Activated naive CD8-positive, alpha-beta T cell treated with anti-CD3 and anti-CD28 coated beads for 36 hours (primary cell): ENCODE measurements at places on chromosomes 7 and 10. TPM values are rescaled to one million over a fixed set of nuclear protein-coding genes. Genes with fewer than 3 reads are reported as not detected.
A peak's percentile ranks its signal among the peaks of the same experiment; 100 is the strongest.

The GPRIN2 gene
- total RNA-seq, result not detected

The CLDN3 gene
- total RNA-seq, result not detected

DNA sequence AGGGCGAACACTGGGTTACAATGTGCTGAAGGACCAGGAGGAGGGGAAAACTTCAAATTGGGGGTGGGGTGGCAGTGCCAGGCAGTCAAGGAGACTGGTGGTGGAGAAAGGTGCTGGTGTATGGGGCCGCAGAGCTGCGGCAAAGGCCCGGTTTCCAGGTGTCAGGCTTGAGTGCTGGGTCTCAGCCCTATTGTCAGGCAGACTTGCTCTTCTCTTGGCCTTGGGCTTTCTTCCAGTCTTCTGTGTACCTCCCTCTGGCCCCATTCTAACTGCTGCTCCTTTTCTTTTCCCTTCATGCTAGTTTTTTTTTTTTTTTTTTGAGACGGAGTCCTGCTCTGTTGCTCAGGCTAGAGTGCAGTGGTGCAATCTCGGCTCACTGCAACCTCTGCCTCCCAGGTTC lies 51.0 kb downstream of the POLR3A start:
- H3K4me1 ChIP-seq, result no peaks in the 10 kb centered on the region
- H3K27ac ChIP-seq, result no peak overlapping the region
- H3K36me3 ChIP-seq, result peaks cover 18% of the 10 kb centered on the region
- no peak for DNase-seq
- no peaks in the 10 kb centered on the region for H3K27me3 ChIP-seq
- no peak overlapping the region for H3K4me3 ChIP-seq

- no peak for DNase-seq
- H3K4me3 ChIP-seq, result no peak overlapping the region
- peaks cover 3% of the 10 kb centered on the region for H3K36me3 ChIP-seq
- no peaks in the 10 kb centered on the region for H3K27me3 ChIP-seq
- H3K27ac ChIP-seq, result no peak overlapping the region
Observed at GRCh38 chr10:119742947-119743648, 17.2 kb downstream of the INPP5F start.

DNA sequence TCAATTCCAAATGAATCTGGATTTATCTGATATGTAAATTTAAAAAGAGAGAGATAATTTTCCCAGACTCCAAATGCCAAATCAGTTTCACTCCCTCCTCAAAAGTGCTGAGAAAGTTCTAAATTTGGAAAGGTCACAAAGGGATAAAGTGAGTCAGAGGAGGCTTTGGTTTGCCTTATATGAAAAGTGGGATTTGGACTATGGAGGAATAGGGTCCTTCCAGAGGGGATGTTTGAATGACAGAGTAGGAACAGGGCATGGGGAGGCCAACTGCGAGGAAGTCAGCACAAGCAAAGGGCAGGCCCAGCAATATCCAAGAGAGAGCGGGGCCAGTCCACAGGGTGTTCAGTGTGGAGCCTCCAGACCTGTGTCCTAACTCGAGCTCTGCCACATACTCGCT lies 9.8 kb upstream of the FAS start:
- no peaks in the 10 kb centered on the region for H3K36me3 ChIP-seq
- no peak overlapping the region for H3K27ac ChIP-seq
- no peaks in the 10 kb centered on the region for H3K27me3 ChIP-seq
- no peak for DNase-seq
- peaks cover 5% of the 10 kb centered on the region for H3K4me1 ChIP-seq

GRCh38 chr7:139360948-139361307 lies 1.2 kb downstream of the LUC7L2 start:
- H3K4me1 ChIP-seq, result peaks cover 41% of the 10 kb centered on the region
- peak overlapping the region; percentile 97 for H3K4me3 ChIP-seq
- H3K27me3 ChIP-seq, result no peaks in the 10 kb centered on the region
- H3K27ac ChIP-seq, result peak overlapping the region; percentile 99
- peaks cover 55% of the 10 kb centered on the region for H3K36me3 ChIP-seq

GRCh38 chr10:4708123-4708759 lies 117.8 kb upstream of the AKR1E2 start:
- H3K4me3 ChIP-seq, result no peak overlapping the region
- H3K4me1 ChIP-seq, result no peaks in the 10 kb centered on the region
- H3K36me3 ChIP-seq, result no peaks in the 10 kb centered on the region
- peaks cover 19% of the 10 kb centered on the region for H3K27me3 ChIP-seq
